NCI-H1436 treated with DMSO at 0.1 percent for 48 hours (cell line): ENCODE measurements at places on chromosomes 2 and 18.

GRCh38 chr2:125983364-125983763, 672.6 kb upstream of the GYPC start:
- no peak for DNase-seq

DNA sequence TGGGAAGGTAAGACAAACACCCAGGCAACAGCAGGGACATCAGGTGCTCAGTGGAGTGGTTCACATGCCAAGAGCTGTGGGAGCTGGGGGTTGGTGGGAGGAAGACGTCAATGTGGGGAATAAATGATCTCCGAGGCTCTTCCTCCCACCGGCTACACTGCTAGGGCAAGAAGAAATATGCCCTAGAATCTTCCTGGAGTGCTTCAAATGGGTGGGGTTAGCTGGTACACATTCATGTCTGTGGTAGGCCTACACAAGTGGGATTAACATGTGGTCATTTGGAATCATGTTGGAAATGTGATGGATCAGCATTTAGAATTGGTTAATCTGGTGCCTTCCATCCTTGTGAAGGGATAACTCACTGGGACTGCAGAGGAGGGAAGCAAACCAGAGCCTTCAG, 12.4 kb upstream of the ZFP36L2 start:
- no peak for DNase-seq

- no peak for DNase-seq
Observed at GRCh38 chr18:22378672-22379282, 38.9 kb downstream of the CTAGE1 start.

GRCh38 chr2:84902526-84902925, 2.9 kb upstream of the TMSB10 start:
- DNase-seq: no peak

GRCh38 chr2:215773728-215774127, 239.6 kb downstream of the MREG start:
- DNase-seq: no peak

- DNase-seq: no peak
Observed at GRCh38 chr2:109013051-109013450, 24.0 kb upstream of the EDAR start.

- no peak for DNase-seq
Observed at GRCh38 chr2:128661311-128661710, 342.6 kb upstream of the HS6ST1 start.

- no peak for DNase-seq
Observed at GRCh38 chr2:19346983-19347618, 11.3 kb downstream of the OSR1 start.

GRCh38 chr2:190879474-190880377, 895 bp upstream of the GLS start:
- DNase-seq: no peak

- no peak for DNase-seq
Observed at GRCh38 chr2:217866457-217866856, 136.3 kb downstream of the TNS1 start.

GRCh38 chr2:182228073-182228473, 198.8 kb downstream of the PDE1A start:
- peak; percentile 60 for DNase-seq

GRCh38 chr2:240322231-240322955, 113.1 kb upstream of the GPC1 start:
- no peak for DNase-seq

DNA sequence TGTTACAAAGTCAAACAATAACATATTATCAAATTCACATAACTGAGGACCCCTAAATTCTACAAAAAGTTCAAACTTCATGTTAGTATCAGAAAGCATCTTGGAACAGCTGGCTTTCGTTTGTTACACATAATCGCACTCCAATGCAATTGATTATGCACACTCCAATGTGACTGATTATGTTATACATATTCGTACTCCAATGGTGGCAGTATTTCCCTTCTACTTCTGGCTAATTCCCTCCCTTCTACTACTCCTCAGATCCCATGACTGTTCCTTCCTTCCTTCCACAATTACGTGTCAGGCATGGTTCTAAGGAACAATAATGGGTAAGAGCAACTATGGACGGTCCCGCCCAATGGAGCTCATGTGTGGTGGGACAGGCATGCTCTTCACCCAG, 137.1 kb upstream of the CCDC150 start:
- no peak for DNase-seq

- DNase-seq: no peak
Observed at GRCh38 chr18:3440341-3440740, 9.6 kb upstream of the TGIF1 start.

- no peak for DNase-seq
Observed at GRCh38 chr18:24181806-24182205, 42.9 kb downstream of the CABYR start.

DNA sequence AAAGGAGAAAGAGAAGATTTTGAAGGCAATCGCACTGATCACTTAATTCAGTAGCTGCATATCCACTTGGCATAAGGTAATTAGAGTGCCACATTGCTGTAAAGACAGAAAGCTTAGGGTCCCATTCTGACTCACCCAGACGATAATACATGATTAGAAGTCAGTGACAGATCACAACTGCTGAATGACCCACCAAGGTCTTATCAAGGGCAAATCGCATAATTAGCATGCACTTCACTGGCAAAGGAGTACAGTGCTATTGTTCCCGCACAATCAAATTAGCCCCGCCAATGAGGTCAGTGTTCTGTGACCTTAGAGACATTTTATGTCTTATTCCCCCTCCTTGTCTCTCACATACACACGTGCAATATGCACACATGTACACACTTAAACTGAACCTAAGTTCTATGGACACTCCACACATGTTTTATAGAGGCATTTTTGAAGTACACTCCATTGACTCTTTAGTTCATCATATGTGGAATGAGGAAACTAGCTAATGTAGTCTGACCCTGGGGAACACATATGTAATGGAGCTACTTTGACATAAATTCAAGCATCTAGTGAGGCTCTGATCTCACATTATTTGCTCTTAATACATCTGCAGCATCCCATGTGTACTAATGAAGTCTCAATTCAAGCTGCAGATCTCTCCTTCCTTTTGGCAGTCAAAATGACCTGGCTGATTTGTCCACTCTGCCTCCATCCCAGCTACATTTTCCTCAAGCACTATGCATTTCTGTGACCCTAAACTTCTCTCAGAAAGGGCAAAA, 673.8 kb upstream of the FANCL start:
- DNase-seq: no peak

- no peak for DNase-seq
Observed at GRCh38 chr2:23709311-23709710, 217.6 kb downstream of the ATAD2B start.

- DNase-seq: peak; percentile 9
Observed at GRCh38 chr2:203782262-203782976, 76.0 kb downstream of the CD28 start.

DNA sequence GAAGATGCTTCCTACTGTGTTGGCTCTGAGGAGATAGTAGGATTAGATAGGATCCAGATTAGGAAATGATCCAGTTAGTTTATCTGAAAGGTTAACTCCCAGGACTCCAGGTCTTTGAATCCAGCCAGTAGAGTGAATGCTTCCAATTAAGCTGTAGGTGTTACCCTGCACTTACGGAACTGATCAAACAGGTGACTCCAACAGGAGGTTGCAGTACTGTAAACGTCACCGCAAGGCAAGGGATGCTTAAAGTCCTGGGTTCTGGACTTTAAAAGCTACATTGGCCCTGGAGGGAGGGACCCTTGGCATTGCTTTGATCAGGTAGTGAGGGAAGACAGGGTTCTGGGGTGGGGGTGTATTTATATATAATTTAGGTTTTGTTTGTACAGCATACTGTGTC, 5.6 kb downstream of the LGALSL start:
- DNase-seq: no peak

DNA sequence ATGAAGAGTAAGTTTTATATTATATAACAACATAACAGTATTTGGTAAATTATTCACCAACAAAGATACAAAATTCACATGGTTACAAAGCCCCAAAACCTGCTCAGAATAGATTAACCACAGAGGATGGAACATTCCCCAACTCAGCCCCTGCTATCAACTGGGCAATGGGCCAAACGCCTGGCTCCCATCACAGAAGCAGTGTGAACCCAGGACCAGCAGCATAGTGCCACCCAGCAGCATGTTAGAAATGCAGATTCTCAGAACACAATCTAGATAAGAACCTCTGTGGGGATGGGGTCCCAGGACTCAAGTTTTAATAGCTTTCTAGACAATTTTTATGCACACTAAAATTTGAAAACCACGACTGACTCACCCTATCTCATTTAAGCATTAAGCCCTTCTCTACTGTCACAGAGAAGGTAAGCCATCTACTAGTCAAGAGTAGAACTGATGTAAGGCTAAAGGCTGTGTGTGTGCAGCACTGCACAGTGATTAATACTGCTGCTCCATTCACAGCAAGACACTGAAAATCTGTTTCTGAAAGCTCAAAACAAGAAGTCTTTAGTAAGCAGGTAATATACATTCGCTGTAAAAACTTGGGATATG, 15.2 kb downstream of the AFG3L2 start:
- no peak for DNase-seq

- no peak for DNase-seq
Observed at GRCh38 chr18:61201511-61201910, 131.7 kb upstream of the CDH20 start.

- no peak for DNase-seq
Observed at GRCh38 chr2:39264733-39265132, 21.0 kb upstream of the CDKL4 start.

DNA sequence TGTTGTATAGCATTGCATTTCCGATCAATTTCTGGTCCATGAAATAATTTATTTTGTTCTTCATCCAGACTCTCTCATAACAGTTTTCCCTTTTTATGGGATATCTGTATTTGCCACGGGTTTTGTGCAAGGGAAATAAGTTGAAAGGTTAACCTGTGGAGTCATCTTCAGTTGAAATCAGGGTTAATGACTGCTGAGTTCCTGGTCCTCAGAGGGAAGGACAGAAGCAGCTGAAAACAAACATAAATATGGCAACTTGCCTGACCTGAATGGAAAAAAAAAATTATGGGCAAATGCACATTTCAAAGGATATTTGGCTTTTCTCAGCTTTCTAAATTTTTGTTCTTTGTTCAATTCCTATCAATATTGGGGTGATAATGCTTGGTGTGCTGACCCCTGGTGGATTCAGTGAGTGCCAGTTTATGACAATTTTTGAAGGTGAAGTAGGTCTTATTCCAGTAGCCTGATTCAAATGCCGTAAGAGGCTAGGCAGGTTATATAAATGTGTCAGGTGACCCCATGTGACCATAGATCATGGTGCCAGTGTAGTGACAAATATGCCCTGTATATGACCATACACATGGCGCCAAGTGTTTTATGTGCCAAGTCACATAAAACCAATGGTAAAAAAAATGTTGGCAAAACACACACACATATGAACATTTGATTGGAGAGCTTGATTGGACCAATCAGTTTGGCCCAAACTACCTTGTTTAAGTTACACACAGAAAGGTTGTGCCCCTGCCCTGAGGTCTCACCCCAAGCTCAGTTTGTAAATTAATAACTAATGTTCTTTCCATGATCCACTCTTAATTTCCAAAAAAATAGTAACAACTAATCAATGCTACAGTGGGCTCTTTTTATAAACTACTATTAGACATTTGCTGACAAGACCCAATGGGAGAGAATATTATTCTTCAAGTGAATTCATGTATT, 47.6 kb upstream of the FAM124B start:
- no peak for DNase-seq

DNA sequence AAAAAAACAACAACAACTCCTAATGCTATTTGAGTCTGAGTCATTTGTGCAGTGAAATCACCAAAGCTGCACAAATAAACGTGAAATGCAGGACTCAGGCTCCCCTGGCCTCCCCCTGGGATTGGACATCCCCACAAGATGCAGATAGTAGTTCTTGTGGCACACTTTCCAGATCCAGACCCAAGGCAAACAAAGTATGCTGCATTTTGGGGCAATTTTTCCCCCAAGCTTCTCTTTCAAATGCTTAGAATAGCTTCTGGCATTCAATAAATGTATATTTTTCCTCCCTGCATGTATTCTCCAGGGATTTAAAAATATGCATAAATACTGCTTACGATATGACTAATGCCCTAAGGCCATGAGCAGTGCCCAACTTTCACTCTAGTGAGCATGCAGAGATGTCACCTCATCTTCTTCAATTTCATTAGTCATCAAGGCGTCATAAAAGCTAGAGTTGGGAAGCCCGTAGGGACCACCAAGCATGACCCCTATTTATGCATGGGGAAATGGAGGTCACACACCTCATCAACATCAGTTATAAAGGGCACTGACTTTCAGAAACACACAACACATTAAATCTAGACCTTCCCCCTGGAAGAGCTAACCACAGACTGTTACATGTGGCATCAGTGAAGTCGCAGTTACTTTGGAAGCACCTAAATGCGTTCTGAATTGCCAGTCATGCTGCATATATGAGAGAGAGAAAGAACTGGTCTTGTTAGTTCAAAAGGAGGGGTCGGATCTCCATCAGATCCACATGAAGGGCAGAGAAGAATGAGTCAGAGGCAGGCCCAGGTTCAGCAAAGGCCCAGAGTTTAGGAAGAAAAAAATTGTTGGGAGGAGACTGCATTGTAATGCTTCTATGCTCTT, 374.1 kb downstream of the LPIN1 start:
- DNase-seq: no peak

GRCh38 chr2:192729369-192729768, 534.6 kb upstream of the TMEFF2 start:
- no peak for DNase-seq

DNA sequence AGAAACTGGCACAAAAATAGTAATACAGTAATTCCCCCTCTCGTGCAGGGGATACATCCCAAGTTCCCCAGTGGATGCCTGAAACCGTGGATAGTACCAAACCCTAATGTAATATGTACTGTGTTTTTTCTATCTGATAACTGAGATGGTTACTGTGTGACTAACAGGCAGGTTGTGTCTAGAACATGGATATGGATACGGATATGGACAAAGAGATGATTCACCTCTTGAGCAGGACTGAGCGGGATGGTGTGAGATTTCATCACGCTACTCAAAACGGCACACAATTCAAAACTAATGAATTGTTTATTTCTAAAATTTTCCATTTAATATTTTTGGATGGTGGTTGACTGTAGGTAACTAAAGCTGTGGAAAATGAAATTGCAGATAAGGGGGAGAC, 3.4 kb downstream of the MBD1 start:
- DNase-seq: no peak

- DNase-seq: no peak
Observed at GRCh38 chr18:62763101-62763521, 47.8 kb downstream of the PHLPP1 start.

GRCh38 chr2:198143793-198144192, 339.4 kb downstream of the PLCL1 start:
- no peak for DNase-seq

- DNase-seq: no peak
Observed at GRCh38 chr2:231318436-231318835, 77.1 kb upstream of the B3GNT7 start.
